Large intestine (tissue), 12 donors: ENCODE measurements at places on chromosomes 12 and 14. TPM values are rescaled to one million over a fixed set of nuclear protein-coding genes. Genes with fewer than 3 reads are reported as not detected.

DNA sequence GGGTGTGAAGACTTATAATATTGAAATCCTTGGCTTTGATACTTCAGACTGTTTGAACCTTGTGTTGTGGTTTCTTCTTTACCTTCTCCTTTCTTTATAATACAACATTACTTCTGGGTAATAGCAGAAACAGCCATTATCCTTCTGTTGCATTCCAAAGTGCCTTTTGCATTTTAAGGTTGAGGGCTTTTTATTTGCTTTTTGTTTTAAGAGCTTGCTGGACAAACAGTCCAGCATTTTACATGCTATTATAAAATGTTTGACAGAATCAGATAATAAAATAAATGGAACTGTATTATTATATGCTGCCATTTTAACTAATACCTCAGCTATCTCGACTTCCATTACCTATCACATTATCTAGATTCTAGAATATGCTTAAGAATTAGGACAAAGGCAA is 14.0 kb downstream of the RNF34 start:
- DNase-seq = no peak

DNA sequence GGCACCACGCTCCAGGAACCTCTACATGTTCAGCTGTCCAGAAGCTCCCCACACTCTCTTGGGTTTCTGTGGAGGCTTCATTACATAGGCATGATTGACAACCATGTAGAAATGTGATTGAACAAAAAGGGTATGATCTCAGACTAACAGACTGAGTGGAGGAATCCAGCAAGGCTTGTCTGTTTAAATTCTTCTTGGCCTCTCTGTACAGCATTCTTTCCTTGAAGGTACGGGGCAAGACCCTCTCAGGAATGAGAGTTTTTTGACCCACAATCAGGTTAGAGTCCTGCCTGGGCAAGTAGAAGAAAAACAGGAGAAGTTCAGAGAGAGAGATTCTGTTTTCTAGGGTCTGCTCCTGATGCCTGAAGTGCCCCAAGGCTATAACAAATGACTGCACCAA is 40.9 kb downstream of the SRGAP1 start:
- no peak for DNase-seq

DNA sequence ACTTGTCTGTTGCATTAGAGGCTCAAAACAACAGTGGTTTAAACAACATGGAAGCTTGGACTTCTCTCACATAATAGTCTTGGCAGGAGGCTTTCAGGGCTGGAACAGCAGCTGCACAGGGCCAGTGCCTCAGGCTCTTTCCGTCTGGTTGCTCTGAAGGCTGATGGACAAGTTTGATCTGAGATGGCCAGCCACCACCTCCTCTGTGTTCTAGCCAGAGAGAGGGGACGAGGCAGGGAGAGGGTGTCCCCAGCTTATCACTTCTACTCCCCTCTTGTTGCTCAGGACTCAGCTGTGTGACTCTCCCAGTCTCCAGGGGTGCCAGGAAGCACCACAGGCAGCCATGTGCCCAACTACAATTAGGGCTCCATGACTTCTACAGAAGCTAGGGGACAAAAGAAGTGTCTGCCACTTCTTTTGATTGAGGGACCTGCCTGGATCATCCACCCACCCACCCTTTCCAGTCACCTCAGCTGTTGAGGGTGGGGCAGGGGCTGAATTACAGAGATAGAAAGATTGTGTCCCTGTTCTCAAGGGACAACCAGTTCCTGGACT is 46.6 kb downstream of the SMIM41 start:
- no peak for DNase-seq

DNA sequence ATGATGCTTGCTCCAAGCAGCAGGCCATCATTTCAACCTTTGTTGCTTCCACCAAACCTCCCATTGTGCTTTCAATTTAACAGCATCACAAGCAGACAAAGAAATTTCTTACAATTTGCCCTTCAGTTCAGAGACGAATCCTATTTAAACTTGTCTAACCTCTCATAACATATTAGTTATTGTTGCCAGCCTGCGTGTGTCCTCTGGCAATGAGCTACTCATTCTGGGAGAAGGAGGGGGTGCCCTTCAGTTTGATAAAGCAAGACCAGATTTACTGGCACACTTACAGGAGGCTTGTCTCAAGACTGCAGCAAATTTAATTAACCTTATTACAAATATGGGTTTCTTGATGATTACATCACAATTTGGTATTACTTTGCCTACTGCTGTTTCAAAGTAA is 203.6 kb upstream of the SOX5 start:
- DNase-seq = no peak

DNA sequence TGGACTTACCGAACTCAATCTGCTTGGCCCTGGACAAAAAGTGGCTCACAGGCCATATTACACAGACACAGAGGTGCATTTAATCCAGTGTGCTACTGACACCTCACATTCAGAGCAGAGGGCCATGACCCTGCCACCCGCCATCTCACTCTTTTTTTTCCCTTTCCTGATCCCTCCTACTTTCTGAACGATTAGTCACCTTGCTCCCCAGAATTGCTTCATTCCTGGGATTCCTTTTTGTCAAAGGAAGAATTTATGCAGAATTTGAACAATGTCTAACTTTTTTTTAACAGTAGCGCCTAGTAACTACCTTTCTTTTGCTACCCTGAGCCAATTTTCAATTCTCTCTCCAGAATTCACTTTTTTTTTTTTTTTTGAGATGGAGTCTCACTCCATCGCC is 4.6 kb downstream of the PKP2 start:
- no peak for DNase-seq

GRCh38 chr12:76680940-76681339 is 83.0 kb upstream of the ZDHHC17 start:
- DNase-seq = no peak

- no peak for DNase-seq
These were observed 63.9 kb downstream of the FOXN3 start for GRCh38 chr14:89352976-89353765.

DNA sequence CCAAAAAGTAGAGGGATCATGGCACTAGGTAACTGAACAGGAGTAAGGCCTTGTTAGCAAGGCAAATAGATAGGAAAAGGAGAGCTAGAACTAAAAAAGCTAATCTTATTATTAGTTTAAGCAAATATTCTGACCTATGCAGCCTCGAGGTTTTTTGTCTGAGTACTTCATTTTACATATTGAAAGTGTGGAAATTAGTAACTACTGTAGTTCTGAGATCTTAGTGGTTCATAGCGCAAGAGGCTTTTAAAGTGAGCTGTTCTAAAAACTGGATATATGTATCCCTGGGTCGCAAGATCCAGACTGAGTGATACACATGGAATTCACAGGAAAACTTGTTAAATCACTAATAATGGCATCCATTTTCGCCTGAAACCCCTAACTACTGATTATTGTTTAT is 411.0 kb upstream of the SOX5 start:
- DNase-seq = no peak

DNA sequence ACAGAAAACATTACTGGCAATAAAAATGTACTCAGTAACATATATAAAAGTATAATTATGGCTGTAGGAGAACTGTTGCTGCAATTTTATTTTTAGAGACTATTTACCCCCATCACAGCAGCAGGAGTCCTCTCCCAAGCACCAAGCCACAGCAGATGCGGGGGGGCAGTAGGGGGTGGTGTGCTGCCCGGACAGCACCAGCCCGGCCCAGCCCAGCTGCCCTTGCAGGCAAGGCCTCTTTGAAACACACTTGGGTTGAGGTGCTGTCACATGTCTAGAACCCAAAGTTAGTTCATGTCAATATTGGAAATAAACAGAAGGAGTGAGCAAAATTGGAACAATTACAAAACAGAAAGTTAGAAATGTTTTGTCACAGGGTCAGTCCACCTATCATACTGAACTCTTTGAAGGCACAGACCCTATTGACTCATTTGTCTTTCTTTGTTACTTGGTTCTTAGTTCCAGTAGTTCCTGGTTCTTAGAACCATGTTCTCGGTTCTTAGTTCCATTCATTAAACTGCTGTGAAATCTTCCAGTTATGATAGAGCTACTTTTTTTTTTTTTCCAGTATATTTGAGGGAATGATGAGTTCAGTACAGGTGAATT is 22.7 kb downstream of the CCNK start:
- no peak for DNase-seq

GRCh38 chr14:30657606-30658163 is 35.6 kb downstream of the SCFD1 start:
- no peak for DNase-seq

DNA sequence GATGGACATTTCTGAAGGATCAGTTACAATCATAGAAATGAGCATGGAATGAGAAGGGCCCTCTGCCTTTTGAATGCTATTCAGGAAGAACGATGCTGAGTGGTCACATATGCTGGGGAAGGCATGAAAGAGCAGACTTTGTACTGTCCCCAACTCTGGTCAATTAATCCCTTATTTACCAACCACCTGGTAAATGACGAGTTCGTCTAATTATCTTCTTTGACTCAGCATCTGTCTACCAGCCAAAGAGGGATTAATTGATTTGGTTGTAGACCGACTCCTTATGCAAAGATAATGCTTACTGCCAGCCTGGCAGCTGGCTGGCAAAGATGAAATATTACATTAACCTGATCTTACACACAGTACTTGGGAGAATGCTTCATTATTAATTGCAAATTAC is 152.2 kb downstream of the CHST11 start:
- peak; percentile 28 for DNase-seq

DNA sequence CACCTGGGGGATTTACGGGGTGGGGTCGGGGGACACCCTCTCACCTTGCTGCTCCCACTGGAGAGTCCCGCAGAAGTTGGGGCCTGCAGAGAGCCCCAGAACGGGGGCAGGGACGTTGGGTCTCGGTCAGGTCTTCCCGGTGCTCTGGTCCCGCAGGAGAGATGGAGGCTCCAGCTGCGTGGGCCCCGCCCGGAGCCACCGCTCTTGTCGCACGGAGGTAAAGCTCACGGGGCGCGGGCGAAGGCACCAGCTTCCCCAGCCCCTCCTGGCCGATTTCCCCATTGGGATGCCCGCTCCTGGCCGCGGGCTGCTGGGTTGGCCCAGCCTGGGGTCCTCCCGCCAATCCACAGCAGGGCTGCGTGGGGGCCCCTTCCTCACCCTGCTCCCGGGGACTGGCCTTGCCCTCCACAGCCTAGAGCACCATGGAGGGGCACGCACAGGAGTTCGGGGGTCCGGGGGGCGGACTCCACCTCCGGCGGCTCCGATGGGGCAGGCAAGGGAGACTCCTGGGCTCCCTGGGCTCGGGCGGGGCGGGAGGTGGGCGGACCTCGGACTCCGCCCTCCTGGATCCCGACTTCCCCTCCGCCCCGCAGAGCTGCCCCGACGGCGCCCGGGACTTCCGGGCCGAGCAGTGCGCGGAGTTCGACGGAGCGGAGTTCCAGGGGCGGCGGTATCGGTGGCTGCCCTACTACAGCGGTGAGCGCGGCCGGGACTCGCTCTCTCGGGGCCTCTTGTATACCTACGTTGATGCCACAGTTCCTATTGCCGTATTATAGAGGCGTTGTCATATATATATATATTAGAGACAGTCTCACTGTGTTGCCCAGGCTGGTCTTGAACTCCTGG is 8.4 kb downstream of the PAPLN start:
- peak; percentile 62 for DNase-seq

GRCh38 chr12:67826946-67827720 is 162.1 kb upstream of the IFNG-AS1 start:
- DNase-seq = no peak

DNA sequence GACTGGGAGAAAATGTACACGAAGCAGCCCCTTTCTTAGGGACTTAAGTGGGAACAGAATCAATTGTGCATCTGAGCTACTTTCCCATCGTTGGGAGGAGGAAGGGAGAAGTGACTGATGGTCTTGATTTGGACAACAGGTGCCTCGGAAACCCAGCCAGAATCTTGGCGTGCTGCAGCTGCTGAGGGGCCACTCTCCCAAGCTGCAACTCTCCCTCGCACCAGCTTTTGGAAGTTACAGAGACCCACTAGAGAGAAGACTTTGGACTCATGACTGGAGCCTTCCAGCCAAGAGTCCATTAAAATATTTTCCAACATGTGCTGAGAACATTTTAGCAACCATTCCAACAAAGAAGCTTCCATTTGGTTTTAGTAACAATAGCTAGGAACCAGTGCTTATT is 52.3 kb downstream of the GNS start:
- DNase-seq = no peak

DNA sequence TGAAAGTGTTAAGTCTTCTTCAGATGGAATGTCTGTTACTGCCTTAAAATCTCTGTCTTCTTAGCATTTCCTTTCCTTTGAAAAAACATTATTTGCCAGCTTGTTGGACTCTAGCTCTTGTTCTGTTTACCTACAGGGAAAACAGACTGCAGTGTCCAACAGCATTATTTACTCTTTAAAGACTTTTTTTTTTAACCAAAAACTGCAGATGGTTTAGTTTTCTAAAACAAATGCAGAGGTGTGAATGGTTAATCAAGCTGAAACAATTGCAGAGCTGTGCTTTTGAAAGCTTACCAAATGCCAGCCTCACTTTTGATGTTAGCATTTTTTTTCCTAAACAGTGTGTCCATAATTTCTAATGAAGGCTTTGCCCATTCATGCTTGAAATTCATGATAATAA is 323.3 kb downstream of the TMEM117 start:
- no peak for DNase-seq

- DNase-seq = no peak
These were observed 181.3 kb downstream of the KIF26A start for GRCh38 chr14:104319491-104320241.

LRRC10 gene
- not detected for polyA plus RNA-seq

LDHB gene
- 549 TPM for polyA plus RNA-seq

IFI27L2 gene
- polyA plus RNA-seq = 51.9 TPM

ADAMTS20 gene
- polyA plus RNA-seq = 0.49 TPM

CLEC1B gene
- 0.19 TPM for polyA plus RNA-seq

CACNA1C gene
- polyA plus RNA-seq = 5.9 TPM

SERPINA12 gene
- polyA plus RNA-seq = not detected

TSHR gene
- polyA plus RNA-seq = 0.16 TPM
